ENCODE measurements at places on chromosomes 6 and 20.

GRCh38 chr6:118617417-118617816 is 34.0 kb downstream of the CEP85L start:
- DNase-seq = no peak

DNA sequence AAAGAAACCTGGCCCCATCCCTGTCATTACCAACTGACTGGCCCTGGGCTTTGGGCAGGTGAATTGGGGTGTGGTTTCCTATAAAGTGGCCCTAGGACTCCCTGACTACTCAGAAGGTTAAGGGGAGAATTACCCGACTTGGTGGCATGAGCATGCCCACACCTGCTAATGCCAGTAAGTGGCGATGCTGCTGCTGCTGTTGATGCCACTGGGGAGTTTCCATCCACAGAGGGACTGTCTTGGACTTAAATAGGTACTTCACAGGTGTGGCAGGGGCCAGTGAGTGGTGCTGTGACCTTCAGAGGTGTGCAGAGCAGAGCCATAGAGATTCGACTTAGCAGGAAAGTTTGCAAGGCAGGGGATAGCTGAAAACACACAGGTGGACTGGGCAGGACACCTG is 32.6 kb upstream of the MDFI start:
- no peak for DNase-seq

- peak; percentile 91 for DNase-seq
Observed at GRCh38 chr6:30686009-30686907, at the start of gene PPP1R18. Gene PPP1R18 (minus strand): TSS chr6:30686645. CDS start chr6:30686018, 627 bp downstream.

DNA sequence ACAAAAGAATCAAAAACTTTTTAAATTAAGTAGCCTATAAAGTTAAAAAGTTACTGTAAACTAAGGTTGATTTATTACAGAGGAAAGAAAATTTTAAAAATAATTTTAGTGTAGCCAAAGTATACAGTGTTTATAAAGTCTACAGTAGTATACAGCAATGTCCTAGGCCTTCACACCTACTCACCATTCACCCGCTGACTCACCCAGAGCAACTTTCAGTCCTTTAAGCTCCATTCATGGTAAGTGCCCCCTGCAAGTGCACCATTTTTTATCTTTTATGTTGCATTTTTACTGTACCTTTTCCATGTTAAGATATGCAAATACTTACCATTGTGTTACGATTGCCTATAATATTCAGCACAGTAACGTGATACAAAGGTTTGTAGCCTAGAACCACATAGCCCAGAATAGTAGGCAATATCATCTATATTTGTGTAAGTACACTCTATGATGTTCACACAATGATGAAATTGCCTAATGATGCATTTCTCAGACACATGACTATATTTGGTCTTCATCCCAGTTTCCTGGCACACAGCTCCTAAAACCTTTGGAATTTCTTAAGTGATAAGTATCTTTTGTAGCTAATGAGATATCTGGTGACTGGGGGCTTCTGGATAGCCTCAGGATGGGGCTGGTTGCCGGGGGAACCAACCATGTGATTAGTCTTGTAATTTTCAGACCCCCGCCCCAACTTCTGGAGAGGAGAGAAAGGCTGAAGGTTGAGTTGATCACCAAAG is 111.0 kb downstream of the MRPL14 start:
- DNase-seq = no peak

DNA sequence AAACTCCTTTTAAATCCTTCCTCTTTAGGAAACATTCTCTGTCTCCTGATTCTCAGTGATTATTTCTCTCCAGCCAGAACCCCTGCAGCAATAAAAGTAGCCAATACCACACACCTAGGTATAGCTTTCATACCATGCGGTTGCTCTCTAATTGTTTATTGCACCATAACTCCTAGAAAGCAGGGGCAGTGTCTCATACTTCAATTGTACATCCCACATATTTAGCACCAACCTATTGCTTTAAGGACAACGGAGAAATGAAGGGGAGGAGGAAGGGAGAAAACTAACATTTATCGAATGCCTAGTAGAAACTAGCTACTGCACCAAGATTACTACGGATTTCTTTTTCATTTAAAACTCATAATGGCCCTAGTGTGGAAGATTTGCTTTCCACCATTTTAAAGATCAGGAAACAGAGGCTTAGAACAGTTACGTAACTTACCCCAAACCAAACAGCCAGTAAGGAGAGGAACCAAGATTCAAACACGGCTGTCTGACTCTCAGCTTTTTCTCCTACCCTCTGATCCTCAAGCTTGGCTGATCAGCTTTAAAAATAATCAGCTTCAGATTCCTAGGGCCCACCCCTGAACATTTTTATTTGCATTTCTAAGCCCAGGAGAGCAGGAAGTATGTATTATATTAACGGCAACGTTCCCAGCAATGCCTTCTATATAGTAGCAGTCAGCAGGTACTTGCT is 43.4 kb upstream of the ATXN1 start:
- DNase-seq = no peak

DNA sequence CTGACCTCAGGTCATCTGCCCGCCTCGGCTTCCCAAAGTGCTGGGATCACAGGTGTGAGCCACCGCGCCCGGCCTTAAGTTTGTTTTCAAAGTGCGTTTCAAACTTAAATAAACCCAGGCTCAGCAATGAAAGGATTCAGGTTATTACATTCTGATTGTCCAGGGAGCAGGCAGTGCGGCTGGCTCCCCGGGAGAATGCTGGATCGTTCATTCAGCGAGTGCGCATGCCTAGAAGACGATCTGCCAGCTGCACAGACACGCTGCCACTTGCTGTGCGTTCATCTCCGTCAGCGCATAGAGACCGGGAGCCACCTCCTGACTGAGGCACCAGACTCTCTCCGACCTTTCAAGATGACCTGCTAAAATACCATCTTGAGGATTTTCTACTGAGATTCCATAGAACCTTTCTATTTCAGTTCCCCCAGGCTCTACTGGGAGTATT is 163.9 kb upstream of the ZNF217 start:
- DNase-seq = no peak

GRCh38 chr6:21001736-21002135 is 467.5 kb downstream of the CDKAL1 start:
- no peak for DNase-seq

DNA sequence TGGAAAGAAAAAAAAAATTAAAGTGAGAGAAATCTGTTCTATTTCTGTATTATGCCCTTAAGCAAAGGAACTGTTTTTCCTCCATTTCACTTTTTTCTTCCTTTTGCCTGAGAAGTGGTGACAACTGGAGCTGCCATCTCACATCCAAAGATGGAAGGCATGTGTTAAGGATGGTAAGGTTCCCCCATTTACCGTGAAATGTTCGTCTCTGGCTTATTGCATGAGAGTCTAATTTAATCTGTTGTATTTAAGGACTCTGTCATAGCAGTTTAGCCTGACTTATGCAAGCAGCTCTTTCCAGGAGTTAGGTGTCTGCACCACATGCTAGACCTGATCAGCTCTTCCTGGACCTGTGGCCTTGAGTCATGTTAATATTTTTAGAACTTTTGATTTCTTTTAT is 389.5 kb upstream of the MAP3K7 start:
- no peak for DNase-seq

DNA sequence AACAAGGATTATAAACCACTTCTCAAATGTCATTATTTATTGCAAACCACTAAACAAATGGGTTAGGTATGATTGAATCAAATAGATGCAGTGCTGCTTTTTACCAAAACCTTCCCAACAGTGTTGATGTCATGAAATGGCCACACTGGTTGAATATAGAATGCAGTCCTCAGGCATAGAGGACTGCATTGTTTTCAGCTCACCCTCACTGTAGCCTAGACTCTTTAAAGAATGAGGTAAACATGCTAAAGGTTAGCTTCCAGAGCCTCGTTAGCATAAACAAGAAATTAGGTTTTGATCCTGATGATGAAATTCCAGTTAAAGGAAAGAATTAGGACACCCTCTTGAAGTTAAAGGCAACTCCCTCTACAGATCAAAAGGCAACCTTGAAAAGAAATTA is 224.3 kb downstream of the ALDH8A1 start:
- no peak for DNase-seq

DNA sequence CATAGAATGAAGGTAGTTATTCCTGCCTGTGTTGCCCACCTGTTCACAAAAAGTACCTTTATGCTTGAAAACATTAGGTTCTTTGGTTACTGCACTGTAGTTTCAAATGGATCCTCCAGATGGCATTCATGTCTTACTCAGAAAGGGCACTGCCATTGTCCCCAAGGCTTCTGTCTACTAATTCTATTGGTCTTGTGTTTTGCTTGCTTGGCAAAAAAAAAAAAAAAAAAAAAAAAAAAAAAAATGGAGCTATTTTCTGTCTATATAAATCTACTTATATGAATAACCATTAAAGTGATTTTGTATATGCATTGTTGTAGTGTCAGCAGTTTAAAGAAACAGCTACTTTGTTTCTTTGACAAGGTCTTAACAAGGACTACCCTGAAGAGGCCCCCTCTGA is 12.7 kb upstream of the EFHC1 start:
- no peak for DNase-seq

- DNase-seq = no peak
Observed at GRCh38 chr6:163793011-163793983, 378.8 kb downstream of the QKI start.

DNA sequence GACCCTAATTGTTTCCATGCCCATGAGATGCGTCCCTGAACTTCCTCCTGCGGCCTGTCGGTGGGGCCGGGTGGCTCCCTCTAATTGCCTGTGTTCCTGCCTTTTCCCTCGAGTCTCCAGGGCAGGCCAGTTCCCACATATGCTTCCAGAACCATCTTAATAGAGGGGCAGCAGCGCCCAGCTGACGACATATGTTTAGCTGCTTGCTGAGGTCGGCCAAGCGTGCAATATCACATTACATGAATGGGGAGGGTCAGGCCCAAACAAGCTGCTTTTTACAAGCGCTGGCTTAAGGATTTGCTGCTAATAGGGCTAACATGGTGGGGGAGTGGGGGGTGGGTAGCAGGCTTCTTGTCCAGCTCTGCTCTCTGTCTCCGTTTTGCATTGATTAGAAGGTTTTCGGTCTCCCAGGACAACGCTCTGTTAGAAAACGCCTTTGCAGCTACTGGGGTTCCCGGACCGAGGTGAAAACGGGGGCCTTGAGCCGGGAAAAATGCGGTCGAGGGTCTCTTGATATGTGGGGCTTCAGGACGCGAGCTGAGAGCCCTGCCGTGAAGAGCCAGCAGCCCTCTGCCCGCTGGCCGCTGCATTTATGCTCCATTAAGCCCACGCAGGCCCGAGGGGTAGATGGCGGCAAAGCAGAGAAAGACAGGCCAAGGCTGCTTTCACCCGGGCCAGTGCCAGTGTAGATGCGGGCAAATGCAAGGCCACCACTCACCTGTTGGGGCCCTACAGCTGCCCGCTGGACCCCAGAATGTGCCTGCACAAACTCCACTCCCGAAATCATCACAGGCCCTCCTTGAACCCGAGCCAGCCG is 308.5 kb downstream of the BMP7 start:
- DNase-seq = peak; percentile 74

- no peak for DNase-seq
Observed at GRCh38 chr20:55569084-55569483, 436.2 kb downstream of the CBLN4 start.

- DNase-seq = no peak
Observed at GRCh38 chr6:84046755-84047154, 13.2 kb downstream of the MRAP2 start.

DNA sequence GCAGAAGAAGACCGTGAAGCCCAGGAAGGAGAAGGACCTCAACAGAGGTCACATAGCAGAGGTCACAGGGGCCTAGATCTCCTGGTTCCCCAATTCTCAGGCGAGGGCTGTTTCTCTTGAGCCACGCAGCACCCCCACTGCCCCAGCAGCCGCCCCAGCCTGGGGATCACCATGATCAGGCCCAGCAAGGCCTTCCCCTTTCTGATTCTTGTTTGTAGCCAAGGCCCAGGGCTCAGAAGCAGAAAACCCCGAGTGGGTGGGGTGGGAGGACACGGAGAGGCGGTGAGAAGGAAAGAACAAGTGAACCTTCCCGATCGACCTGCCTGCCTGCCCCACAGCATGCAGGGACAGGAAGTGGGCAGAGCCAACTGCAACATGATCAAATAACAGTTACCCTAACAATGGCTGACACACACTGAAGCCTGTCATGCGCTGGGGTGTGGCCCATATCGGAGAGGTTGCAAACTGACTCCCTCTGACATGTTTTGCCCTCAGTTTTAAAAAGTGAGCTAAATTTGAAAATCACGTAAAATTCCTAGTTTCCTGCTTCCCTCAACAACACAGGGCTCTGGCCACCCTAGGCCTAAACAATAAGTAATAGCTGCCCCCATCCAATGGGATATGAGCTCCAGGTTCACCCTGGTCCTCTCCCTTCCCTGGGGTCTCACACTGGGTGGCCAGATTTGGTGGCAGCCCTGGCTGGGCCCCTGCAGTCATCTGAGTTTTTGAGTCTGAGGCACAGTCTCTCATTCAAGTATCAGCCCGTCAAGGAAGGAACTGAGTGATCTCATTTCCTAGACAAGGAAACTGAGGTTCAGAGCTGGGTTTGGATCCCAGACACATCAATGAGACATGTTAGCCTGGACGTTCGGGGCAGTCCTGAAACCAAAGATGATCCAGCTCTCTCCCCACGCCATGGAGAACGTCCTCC is 6.5 kb downstream of the PEDS1 start:
- no peak for DNase-seq

DNA sequence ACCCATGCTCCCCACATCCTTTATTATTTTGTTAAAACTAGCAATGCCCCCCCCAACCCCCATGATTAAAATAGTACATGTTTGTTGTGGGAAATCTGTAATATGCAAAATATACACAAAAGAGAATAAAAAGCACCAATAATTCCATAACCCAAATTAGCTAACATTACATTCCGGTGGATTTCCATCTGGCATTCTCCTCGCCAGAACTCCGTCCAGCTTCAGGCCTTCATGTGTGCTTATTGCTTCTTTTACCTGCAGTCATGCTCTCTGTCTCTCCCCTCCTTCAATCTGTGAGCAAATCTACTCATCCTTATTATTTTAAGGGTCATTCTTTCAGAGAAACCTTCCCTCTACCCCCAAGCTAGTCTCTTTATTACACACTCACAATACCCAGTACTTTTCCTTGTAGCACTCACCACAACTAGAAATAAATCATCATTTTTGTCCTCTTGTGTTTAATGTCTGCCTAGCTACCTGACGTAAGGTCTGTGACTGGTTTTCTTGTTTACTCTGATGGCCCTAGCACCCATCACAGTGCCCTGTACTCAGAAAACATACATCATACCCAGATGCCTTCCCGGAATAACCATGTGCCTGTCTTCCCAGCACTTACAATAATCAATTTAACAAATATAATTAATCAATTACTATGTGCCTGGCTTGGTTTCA is 25.6 kb upstream of the IER3 start:
- no peak for DNase-seq

- DNase-seq = no peak
Observed at GRCh38 chr20:48614593-48615274, 213.1 kb downstream of the PREX1 start.
